ENCODE measurements at places on chromosomes 6 and 20.

DNA sequence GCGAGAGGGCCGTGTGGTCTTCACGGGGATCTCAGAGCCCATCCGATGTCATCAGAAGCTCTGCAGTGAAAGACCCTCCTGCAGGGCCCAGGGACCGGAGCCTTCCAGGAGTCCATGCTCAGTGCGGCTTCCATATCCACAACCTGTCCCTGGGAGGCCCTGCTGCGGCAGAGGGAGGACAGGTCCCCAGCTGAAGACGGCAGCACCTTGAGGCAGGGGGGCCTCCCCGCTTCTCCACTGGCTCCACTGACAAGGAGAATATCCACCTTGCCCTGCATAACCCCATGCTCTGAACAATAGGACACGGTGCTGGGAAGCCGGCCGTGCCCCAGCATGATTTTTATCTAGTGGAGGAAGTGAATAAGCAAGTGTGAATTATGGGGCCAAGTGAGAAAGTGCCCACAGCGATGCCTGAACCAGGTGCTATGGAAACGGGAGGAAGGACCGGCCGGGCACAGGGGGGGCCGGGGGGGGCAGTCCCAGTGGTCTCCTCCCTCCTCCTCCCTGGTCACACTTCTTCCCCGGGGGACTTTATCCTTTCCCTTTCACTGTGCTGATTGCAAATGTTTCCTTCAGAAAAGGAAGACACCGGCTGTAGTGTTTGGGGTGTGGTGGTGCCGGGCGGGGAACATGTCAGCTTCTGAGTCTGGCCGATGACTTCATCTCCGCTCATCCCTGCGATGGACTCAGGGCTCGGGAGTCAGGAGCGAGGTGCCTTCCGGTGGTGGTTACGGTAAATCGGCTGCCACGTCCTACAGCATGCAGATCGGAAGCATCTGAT lies 225.1 kb downstream of the ERMARD start:
- DNase-seq = no peak

- DNase-seq = no peak
Measured at GRCh38 chr6:74268815-74269599, 573.0 kb downstream of the CD109 start.

- no peak for DNase-seq
Measured at GRCh38 chr6:150661216-150662007, 61.7 kb downstream of the PLEKHG1 start.

DNA sequence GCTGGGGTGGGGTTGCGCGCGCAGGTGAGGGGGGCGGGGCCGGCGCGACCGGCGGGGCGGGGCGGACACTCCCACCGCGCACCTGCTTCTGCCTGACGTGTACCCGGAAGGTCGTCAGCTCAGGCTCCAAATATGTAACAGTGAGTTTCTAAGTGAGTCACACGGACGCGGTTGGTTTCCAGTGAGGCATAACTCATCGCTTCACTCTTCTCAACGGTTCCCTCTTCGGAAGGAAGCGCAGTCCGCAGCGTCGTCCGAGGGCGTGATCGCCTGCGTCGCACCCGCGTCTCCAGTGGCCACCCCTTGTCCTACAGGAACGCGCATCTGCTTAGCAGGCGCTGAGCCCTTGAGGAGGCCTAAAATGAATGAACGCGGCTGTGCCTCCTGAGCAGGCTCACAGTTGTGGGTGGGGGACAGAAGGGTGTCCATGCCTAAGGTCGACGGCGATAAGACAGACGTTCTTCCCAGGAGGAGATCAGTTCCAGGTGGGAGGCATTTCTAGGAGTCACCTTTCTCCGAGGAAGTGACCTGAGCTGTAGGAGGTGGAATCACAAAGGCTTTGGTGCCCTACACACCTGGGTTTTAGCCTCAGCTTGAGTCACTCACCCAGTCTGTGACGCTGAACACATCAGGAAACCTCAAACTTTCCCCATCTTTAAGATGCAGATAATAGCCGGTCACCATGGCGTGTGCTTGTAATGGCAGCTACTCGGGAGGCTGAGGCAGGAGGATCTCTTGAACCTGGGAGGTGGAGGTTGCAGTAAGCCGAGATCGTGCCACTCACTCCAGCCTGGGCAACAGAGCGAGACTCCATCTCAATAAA lies 50.9 kb upstream of the EZR start:
- no peak for DNase-seq

GRCh38 chr6:33967966-33968724 lies 164.3 kb upstream of the MLN start:
- DNase-seq = peak; percentile 50

DNA sequence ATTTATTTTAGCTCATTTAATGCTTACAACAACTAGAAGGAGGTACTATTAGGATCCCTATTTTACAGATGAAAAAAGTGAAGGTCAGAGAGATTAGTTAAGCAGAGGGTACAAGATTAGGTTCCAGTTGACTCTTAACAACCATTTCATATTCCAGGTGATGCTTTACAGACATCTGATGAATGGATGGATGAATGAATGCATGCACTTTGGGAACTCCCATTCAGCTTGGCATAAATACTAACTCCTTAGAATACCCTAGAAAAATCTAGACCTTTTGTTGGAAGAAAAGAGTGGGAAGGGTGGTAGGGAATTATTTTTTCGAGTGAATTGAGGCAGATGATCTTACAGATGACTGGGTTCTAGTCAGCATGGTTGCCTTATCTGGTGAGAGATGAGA lies 746 bp upstream of the SNRPB2 start:
- no peak for DNase-seq

DNA sequence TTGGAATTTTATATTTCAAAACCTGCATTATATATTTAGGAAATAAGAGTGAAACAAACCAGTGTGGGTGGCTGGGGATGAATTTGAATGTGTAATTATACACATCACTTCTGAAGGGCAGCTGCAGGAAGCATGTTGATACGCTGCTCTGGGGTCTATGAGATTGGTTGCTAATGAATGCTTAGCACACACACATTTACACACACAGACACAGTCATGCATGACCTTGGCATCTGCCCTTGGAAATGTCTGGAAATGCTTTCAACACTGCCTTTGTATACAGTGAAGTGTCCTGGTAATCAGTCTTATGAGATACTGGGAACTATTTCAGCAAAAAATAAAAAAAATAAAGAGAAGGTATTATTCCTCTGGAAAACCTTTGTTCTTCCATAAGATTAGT lies 83.4 kb downstream of the ELOVL4 start:
- DNase-seq = no peak

DNA sequence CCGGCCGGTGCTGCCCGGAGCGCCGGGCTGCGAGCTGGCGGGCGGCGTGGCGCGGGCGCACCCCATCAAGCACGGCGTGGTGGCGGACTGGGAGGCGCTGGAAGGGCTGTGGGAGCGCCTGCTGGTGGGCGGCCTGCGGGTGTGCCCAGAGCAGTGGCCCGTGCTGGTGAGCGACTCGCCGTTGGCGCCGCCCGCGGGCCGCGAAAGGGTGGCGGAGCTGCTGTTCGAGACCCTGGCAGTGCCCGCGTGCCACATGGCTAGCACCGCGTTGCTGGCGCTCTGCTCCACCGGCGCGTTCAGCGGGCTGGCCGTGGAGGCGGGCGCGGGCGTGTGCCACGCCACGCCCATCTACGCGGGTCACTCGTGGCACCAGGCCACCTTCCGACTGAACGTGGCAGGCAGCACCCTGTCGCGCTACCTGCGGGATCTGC lies 517 bp downstream of the ACTL10 start:
- peak; percentile 54 for DNase-seq

- no peak for DNase-seq
Measured at GRCh38 chr20:60152792-60153191, 194.6 kb downstream of the CDH26 start.

DNA sequence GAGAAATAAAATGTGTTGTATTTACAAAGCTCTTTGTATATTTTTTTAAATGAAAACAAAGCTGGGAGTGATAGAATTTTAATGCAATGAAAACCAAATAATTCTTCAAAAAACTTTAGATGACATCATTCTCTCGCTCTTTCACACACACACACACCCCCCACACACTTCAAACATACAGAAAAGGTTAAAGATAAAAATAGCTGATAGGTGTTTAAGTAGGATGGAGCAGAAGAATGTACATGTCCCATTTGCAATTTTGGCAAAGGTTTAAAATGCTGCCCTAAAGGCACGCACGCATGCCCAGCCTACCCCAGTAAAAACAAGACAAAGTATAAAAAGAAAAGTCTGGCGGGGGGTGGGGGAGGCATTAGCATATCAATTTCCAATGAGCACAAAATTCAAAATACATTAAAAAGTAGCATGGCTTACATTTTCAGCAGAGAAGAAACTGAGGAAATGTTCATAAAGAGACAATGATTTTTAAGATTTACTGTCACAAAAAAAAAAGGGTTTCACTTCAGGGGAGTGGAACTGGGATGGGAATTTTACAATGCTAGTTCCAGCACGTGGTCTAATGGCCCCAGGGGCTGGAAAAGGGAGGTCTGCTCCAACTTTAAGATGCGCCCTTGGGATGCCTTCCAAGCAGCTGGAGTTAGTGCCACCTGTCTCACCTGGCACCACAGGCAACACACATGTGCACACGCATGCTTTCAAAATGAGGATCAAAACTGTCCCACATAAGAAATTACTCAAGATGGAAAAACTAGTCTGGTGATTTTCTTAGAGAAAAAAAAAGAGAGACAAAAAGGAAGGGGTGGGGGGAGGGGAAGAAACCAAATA lies 55.1 kb upstream of the NFATC2 start:
- no peak for DNase-seq

DNA sequence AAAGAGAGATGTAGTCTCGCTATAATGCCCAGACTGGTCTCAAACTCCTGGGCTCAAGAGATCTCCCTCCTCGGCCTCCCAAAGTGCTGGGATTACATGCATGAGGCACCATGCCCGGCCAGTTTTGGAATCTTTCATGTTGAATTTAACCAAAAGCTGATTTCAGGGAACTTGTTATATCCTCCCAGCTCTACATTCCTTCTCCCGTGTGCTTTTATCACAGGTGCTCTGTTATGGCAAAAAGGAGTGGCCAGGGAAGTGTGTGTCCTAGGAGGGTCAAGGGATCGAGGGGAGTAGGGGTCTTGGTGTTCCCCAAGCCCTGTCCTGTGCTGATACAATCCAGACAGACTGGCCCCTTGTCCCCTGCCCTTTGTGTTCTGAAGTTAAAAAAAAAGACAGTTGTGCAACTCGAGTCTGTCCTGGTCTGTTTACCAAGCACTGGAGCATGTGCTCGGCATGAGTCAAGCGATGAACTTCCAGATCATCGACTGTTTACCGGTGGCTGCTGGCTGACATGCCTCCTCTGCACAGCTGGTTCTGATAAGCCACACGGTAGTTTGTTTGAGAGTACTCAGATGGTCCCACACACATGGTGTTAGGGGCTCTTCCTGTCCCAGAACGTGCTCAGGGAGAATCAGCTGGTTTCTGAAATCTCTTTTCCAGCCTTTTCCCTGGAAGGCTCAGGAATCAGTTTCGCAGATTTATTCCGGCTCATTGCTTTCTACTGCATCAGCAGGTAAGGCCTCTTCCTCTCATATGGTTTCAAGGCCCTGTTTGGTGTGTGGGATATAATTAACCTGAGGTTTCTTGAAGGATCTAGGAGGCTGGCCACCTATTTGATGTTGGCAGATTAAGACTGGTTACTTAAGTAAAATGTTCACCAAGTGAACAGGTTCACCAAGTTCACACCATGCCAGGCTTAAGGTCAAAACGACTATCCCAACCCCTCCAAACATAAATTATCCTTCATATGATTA lies 52.6 kb upstream of the NAA20 start:
- peak; percentile 89 for DNase-seq

GRCh38 chr20:52383995-52384621 lies 192.5 kb upstream of the ZFP64 start:
- no peak for DNase-seq

- DNase-seq = no peak
Measured at GRCh38 chr6:94862112-94862511, 715.2 kb upstream of the MANEA start.

- no peak for DNase-seq
Measured at GRCh38 chr6:116012471-116012949, 48.2 kb downstream of the FRK start.

DNA sequence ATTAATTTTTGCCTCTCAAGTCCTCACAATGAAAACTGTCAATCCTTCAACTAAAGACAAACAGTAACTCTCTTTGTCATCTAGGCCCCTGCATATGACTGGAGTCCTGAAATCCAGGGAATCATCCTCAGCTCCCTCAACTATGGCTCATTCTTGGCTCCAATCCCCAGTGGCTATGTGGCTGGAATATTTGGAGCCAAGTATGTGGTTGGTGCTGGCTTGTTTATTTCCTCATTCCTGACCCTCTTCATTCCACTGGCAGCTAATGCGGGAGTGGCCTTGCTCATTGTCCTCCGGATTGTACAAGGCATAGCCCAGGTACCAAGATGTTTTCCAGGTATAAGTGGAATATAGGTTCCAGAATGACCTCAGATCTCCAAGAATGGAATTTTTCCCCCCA lies 15.4 kb downstream of the SLC17A4 start:
- peak; percentile 10 for DNase-seq

Measured in GM03348 (cell line).